ENCODE measurements at places on chromosomes 6 and 20. TPM values are rescaled to one million over a fixed set of nuclear protein-coding genes. Genes with fewer than 3 reads are reported as not detected.

NKX2-2 gene
- total RNA-seq, result not detected

ECT2L gene
- under 0.01 TPM for total RNA-seq

CPNE5 gene
- total RNA-seq, result under 0.01 TPM

COL9A1 gene
- not detected for total RNA-seq

SIRPD gene
- total RNA-seq, result not detected

TDP2 gene
- 13.4 TPM for total RNA-seq

IPCEF1 gene
- not detected for total RNA-seq

PRR18 gene
- total RNA-seq, result not detected

PTCHD4 gene
- total RNA-seq, result 0.36 TPM

STX11 gene
- 2.7 TPM for total RNA-seq

FARS2 gene
- total RNA-seq, result 7.2 TPM

SLC17A2 gene
- not detected for total RNA-seq

PPP1R14C gene
- 7.8 TPM for total RNA-seq

MEP1A gene
- total RNA-seq, result not detected
